GM23338 (cell line): ENCODE measurements at places on chromosomes 6 and 20.

GRCh38 chr20:48592107-48592940 is 235.5 kb downstream of the PREX1 start:
- no peak for DNase-seq

GRCh38 chr20:2300420-2300819 is 4.6 kb downstream of the TGM3 start:
- no peak for DNase-seq

- DNase-seq: no peak
These were observed 35.3 kb upstream of the APCDD1L start for GRCh38 chr20:58550275-58551059.

DNA sequence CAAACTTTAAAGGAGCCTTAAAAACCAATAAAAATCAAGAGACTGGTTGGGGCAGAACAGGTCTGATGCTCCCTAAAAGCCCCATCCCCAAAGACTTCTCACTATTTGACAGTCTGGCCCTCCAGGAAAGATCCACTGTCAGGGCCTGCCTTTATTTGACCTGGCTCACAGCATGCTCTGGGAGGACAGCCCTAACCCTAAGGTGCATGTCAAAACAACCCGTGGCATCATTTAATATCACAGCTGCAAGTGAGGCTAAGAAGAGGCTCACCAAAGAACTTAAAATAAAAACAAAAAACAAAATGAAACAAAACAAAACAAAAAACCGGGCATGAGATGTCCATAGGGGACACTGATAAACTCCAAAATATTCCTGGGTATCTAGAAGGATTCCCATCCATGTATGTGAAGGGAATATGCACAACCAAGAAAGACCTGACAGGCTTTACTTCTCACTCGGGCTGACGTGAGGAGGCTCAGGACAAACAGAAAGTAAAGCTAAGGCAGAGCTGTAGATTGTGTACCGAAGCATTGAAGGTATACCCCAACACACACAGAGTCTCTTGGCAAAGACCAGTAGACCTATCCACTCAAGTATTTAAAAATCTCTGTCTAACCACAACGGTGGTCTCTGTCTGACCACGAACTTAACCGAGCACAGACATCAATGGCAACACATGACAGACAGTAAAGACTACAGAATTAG is 57.3 kb downstream of the AHI1 start:
- DNase-seq: no peak

DNA sequence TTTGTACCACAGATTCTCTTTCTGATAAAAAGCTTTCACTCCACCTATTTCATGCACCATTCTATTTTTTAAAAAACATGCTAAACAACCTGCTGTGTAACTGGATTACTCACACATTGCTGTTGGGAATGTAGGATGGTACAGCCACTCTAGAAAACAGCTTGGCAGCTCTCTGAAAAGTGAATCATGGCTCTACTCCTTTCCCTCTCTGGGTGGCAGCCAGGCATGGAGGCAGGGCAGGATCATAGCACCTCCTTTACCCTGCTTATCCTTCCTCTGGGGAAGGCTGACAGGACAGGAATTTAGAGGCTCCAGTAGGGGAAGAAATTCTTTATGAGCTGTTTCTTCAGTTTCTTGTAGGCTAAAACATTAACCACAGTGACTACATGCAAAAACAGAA is 6.7 kb upstream of the VNN2 start:
- peak; percentile 16 for DNase-seq

GRCh38 chr6:103675807-103676406 is 1183.8 kb downstream of the HACE1 start:
- DNase-seq: no peak

GRCh38 chr20:61099806-61100205 is 152.3 kb upstream of the CDH4 start:
- DNase-seq: no peak

- DNase-seq: no peak
These were observed 22.2 kb upstream of the CCN5 start for GRCh38 chr20:44692932-44693480.

DNA sequence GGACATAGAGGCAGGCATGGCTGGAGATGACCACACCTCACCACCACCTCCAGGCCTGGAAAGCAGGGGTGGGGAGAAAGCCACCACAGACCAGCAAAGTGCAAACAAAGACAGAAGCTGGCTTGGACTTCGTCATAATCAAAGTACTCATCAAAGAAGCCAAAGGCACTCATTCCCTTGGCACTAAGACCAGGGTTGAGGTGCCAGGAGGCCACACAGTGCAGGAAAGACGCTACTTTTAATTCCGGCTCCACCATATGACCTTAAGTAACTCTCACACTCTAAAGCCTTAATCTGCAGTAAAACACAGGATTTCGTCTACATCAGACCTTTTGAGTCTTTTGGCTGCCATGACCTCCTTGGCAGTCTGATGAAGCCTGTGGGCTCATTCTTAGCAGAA is 123.1 kb downstream of the HIVEP2 start:
- no peak for DNase-seq

DNA sequence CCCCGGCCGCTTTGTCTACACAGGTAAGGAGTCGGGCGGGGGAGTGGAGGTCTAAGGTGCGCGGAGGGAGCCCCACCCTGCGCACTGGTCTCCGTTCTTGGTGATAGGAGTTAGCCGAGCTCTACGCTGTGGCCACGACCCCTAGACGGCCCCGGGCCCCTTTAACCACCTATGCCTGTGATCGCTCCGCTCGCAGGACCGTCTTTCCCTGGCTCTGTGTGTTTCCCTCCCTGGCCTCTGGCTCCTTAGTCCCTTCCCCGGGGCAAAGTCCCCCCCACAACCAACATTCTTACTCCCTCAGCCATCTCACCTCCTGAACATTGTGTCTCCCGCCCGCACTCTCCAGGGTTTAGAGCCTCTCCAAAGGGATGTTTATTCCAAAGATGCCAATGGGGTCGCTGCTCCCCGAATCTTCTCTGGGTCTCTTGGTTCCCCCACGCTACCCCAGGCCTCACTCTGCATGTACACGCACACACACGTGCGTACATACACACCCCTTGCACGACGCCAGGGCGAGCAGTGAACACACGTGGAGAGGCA is 50.4 kb downstream of the CPXM1 start:
- peak; percentile 55 for DNase-seq
